Heart right ventricle (tissue), 16 donors: ENCODE measurements at places on chromosomes 13 and 19. TPM values are rescaled to one million over a fixed set of nuclear protein-coding genes. Genes with fewer than 3 reads are reported as not detected.

Gene SLC7A9
- not detected for total RNA-seq

Gene SYCN
- not detected for total RNA-seq

GRCh38 chr13:35481777-35482176 lies 5.3 kb upstream of the MAB21L1 start:
- DNase-seq, result no peak

DNA sequence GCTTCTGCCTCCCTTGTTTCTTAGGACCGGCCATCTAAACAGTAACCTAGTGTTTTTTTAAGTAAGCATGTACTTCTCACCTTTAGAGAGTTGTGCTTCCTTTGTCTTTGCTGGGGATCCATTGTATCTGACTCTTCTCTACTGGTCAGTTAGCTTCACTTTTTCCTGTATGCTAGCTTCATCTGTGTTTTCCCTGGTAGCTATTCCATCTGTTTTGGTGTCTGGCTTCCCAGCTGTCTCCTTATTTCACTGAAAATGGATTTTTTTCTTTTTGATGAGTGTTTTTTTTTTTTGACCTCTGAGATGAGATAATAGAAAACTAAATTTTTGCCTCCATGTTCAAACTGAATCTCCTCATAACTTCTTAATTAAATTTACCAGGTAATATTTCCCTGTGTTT lies 637.0 kb upstream of the SLC10A2 start:
- no peak for DNase-seq

DNA sequence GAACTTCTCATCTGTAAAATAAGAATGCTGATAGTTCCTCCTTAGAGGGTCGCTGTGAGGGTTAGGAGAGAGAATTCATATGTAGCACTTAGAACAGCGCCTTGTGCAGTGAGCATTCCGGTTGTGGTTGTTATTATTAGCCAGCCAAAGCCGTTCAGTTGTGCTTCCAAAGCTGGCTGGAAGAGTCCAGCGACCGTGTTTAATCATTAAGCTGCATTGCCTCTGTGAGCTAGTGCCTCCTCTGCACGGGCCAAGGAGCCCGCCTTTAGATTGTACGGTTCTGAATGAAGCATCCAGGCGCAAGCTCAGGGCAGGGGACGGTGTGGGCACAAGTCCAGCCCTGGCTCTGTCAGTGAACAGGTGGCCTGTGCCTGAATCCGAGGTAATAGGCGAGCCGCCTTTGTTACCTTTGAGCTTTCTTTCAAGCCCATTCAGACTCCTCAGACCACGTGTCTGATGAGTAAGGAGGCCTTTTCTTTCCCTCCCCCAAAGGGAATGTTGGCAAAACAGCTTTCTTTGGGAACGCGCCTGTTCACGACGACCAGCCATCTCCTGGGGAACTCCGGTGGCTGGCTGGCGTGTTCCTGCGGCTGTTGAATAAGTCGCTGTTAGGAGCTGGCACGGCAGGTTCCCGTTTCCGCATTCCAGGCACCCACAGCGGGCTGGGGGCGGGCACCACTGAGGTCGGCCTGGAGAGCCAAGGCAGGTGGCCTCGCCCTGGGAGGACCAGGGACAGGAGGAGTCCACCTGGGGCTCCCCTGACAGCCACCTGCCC lies 25.1 kb downstream of the SIPA1L3 start:
- peak; percentile 26 for DNase-seq

DNA sequence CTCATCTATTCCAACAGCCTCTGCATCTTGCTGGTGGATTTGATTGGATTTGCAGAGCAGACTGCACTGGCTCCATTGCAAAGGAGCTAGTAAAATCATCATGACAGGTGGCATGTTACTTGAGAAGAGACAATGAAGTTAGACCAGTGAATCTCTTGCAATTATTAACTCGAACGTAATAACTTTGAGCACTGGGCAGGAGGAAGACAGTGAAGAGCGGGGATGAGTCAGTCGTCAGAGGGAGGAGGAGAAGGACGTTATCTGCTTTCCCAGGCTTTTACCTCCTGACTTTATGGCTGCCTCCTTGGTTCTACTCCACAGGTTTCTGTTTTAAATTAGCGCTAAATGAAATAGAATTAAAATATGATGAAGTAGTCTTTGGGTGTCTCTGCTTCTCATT lies 257.8 kb upstream of the IPO5 start:
- no peak for DNase-seq

- DNase-seq, result no peak
Observed at GRCh38 chr13:106527826-106528225, 7.6 kb downstream of the EFNB2 start.

- DNase-seq, result no peak
Observed at GRCh38 chr13:29196409-29197074, 376.4 kb downstream of the MTUS2 start.

Gene FXYD7
- not detected for total RNA-seq

DNA sequence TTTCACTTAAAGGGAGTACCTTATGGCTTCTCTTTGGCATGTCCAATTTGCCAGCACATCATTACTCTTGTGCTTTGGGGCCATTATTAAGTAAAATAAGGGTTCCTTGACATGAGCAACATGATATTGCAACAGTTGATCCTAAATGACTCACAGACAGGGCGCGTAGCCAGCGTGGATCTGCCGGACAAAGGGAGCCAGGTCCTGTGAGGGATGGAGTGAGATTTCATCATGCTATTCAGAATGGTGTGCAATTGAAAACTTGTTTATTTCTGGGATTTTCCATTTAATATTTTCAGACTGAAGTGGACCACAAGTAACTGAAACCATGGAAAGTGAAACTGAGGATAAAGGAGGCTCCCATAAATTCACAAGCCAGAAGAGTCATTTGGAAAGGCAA lies 48.6 kb upstream of the WASF3 start:
- DNase-seq, result peak; percentile 33

GRCh38 chr19:50837300-50837699 lies 3.9 kb upstream of the KLK15 start:
- no peak for DNase-seq

Gene ZNF534
- 0.49 TPM for total RNA-seq

GRCh38 chr19:21608571-21608970 lies 103.2 kb downstream of the ZNF429 start:
- DNase-seq, result no peak

Gene XRCC1
- total RNA-seq, result 13.4 TPM

Gene FGF22
- total RNA-seq, result not detected

Gene ZNF345
- total RNA-seq, result 2.4 TPM

- DNase-seq, result no peak
Observed at GRCh38 chr19:18456279-18456678, 18.3 kb upstream of the ISYNA1 start.

- peak; percentile 68 for DNase-seq
Observed at GRCh38 chr13:100544866-100545683, 43.5 kb downstream of the GGACT start.

DNA sequence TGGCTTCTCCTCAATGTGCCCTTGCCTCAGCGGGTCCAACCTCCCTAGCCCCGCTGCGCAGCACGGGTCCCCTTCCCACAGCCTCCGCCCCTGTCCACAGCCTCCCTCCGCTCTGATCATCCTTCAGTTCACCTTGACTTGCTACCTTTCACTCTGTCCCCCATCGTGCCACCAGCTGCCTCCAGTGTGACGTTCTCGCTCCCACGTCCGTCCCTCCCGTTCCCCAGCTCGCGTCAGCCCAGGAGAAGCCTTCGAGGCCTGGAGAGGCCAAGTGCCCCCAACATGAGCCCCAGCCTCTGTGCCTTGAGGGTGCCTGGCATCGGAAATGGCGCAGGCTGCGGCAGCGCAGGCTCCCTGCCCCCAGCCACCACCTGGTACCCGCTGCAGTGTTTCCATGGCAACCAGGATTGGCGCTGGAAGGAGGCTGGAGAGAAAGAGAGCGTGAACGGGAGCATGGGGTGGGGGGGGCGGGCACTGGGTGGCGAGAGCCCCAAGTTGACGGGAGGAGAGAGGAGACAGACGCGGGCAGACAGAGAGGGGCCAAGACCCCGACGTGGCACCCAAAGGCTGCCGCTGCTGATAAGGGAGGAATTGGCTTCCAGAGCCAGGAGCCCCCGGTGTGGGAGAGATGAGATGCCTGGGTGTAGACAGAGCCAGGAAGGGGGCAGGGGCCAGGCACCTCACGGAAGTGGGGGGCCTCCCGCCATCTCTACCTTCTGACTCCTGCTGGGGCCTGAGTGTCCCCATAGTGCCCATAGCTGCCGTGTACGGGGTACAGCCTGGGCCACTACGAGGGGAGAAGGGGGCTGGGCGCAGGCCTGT lies 844 bp upstream of the ASPDH start:
- no peak for DNase-seq

DNA sequence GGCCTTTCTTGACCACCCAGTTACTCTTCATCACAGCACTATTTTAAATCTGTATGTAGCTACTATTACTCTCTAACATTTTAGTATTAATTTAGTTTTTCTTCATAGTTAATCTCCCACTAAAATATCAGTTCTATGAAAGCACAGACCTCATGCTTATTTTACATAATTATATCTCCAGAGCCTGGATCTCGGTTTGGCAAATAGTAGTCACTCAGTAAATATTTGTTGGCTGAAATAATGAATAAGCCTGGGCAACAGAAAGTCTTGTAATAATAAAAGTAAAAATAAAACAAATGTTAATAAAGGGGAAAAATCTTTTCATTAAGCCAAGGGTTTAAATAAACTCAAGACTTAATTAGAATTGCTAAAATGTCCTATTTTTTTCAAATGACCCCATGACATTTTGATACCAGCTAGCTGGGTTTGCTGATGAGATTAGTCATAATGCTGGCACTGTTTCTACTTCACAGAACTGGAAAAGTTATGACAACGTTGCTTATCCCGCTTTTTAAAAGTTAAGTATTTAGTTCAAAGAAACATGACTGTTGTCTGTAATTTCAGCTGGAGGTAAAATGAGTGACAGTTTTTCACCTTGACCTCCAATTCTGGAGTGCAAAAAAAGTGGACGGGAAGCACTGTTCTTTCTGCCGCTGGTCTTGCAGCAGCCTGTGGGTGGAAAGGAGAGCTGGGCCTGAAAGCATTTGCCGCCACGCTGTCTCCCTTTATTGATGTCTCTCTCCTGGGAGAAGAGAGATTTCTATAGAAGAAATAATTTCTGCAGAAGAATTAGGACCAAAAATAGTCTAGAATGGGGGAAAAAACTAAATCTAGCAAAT lies 85.2 kb upstream of the SPATA13 start:
- DNase-seq, result no peak

Gene ZNF610
- 2.6 TPM for total RNA-seq

- no peak for DNase-seq
Observed at GRCh38 chr19:33124207-33125098, 7.5 kb upstream of the WDR88 start.

GRCh38 chr13:30915691-30916541 lies 9.8 kb downstream of the MEDAG start:
- DNase-seq, result no peak

- no peak for DNase-seq
Observed at GRCh38 chr13:101262306-101262705, 154.0 kb downstream of the NALCN start.

DNA sequence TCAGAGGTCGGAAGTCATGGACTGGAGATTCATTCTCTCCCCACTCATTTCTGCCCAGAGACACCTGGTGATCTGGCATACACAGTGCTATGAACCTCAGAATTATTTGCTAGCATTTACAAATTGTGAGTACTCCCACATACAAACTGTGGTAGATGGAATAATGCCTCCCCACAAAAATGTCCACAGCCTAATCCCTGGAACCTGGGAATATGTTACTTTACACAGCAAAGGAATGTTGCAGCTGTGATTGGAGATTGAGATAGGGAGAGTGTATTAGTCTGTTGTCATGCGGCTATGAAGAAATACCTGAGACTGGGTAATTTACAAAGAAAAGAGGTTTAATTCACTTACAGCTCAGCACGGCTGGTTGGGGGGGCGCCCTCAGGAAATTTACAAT lies 3.1 kb upstream of the UQCRFS1 start:
- DNase-seq, result no peak

Gene B3GNT8
- total RNA-seq, result 6.2 TPM

GRCh38 chr13:27130979-27131623 lies 40.5 kb downstream of the USP12 start:
- no peak for DNase-seq

GRCh38 chr13:97798171-97798821 lies 155.2 kb upstream of the IPO5 start:
- DNase-seq, result no peak

DNA sequence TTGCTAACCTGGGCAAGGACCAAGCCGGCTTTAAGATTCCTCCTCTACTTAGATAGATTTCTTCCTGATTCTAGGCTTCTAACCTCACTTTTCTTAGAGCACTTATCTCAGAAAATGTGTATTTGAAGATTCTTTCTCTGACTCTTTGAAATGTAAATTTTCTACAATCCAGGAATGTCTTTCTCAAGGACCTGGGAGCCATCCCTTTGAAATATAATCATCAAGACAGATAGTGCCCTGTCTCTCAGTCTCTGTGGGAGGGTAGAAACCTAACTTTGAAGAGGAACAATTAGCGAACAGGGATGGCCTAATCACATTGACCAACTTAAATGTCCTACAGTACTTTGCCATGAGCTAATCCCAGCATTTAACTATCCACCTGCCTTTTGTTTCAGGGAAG lies 1646.0 kb downstream of the PCDH9 start:
- DNase-seq, result no peak

DNA sequence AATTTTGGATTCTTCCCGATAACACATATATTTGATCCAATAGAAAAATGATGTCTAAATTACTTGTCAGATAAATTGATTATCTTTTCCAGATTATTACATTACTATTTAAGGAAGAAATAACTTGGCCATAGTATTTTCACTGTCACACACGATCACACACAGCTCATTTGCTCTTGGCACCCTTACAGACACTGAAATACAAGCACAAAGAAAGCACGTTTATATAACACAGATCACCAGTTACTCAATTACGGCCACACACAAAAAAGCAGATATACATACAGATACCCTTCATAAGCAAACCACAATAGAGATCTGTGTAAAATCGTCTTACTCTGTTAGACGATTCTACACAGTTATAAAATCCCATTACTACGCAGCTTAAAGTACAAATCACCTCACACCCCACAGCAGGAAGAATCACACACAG lies 716 bp upstream of the ZNF420 start:
- DNase-seq, result no peak

- DNase-seq, result no peak
Observed at GRCh38 chr19:35310811-35311465, 18.0 kb upstream of the CD22 start.

Gene ZNF296
- total RNA-seq, result not detected

DNA sequence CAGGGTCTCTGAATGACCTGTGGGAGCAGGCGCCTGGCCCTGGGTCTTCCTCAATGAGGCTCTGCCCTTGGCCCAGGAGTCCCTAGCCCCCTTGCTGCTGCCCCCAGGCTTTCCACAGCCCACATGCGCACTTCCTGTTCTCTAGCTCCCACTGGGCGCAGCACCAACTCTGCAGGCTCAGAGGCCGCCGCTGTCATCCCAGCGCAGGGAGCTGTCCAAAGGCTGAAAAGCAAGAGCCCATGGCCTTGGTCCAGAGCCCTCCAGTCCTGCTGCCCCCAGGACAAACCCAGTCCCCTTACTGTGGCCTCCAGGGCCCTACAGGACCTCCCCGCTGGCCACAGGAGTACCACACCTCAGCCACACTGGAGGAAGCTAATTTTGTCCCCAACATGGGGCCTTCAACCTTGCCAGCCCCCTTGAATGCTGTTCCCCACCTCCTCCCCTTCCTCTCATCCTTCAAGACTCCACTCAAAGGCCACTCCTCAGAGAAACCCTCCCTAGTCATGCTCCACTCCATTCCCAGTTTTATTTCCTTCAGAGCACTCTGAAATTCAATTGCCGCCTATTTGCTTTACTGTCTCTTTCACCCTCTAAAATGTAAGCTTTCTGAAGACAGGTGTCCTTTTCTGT lies 8.0 kb upstream of the POU2F2 start:
- DNase-seq, result peak; percentile 59

GRCh38 chr13:104008541-104009435 lies 942.6 kb upstream of the SLC10A2 start:
- no peak for DNase-seq
